ENCODE measurements at places on chromosomes 3 and 15.

DNA sequence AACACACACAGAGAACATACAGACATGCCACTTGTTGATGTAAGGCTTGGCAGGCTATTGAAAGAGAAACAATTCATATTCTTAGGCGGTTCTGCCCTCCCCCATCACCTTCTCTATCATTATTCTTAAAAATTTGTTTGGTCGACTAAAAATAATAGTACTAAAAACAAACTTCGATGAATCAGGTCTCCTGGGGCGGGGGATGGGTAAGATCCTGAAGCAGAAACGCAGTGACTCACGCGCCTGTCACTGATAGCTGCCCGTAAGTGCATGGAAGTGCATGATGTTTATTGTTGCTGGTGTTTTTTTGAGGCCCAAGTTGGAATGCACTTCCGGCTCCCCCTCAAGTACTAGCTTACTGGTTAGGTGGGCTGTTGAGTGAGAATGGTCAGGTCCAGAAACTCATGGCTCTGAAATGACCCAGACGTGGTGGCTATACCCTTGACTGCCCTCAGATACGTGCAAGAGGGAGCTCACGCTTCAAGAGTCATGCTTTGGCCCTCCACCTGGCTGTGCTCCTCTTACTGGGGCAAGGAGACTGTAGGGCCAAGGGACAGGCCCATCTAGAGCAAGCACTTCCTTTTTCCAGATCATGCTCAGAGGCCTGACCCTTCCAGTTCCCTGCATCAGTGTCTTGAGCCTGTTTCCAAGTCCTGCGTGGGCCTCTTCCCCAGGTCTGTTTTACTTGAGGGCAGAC lies 10.9 kb downstream of the SMAD3 start:
- peak; percentile 80 for DNase-seq

- no peak for DNase-seq
Observed at GRCh38 chr15:95194746-95195145, 963.4 kb downstream of the MCTP2 start.

DNA sequence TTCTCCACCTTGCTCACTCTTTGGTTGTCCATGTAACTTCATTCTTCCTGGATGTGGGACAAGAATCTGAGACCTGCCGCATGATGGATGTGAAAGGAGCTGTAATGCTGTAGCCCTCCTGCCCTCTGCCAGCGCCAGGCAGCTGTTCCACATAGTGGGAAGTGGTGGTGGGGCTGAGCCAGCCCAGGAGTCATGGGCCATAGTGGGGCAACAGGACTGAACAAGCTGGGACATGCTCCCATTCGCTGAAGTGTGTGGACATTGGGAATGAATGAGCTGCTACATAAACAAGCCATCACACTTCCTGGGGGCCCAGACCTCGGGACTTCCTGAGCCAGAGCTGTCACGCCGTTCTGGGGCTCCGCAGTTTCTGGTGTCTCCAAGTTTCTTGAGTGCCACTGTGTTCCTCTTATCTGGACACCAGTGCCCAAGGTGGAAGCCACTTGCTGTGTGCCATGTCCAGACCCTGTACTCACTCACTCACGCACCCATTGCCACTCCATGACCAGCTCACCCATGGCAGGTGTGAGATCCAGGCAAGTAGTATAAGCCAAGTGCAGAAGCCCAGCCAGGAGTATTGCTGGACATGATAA lies 624.3 kb upstream of the EPHA6 start:
- DNase-seq, result no peak

GRCh38 chr3:120451272-120451761 lies 525 bp upstream of the FSTL1 start:
- no peak for DNase-seq

DNA sequence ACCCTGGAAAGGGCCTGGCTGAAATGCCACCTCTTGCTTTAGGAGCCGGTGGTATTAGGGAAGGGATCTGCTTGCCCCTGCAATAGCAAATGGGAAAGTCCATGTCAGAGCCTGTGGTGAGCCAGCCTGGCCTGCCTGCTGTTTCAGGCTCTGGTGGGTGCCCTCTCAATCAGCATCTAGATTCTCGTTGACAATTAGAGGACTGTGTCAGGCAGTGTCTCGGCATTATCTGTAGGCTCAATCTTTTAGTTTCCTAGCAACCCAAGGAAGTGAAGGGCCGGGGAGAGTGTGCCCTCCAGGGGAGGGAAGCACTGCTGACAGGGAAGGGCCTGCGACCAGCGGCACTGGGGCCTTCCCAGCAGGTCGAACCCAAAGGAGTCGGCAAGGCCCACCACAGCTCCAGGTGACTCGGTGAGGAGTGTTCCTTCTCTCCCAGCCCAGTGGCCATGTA lies 42.1 kb downstream of the TLE3 start:
- DNase-seq, result no peak

DNA sequence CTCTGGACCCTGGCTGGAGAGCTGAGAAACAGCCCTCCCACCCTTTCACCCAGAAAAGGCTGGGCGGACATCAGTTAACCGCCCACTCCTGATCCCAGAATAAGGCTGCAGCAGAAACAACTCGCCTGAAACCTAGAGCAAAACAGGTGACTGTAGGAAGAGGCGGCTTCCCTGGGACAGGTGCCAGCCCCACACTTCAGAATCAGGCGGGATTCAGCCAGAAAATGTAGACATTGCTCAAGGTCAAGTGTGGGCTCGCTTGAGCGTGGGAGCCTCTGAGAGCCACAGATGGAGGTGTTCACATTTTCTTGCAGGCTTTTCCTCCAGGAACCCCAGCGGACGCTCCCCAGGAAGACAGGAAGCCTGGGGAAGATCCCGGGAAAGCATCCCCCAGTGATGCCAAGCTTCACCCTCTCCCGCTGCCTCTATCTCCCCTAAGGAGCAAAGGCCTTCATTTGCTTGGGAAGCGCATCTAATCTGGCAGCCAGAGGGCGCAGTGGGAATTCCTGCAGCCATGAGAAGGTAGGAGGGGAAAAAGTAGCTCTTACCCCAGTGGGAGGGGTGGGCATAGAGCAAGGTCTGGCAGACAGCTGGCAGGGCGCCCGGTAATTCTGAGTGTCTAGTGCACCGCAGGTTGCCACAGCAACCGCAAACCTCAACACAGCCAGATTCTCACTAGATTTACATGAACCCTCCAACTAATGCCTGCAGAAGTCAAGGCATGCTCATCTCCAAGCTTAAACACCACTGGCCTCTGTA lies 77.7 kb downstream of the OCA2 start:
- peak; percentile 33 for DNase-seq
